ENCODE measurements at places on chromosomes 6 and 20.

GRCh38 chr6:34951731-34952130 lies 62.7 kb downstream of the ANKS1A start:
- DNase-seq = no peak

DNA sequence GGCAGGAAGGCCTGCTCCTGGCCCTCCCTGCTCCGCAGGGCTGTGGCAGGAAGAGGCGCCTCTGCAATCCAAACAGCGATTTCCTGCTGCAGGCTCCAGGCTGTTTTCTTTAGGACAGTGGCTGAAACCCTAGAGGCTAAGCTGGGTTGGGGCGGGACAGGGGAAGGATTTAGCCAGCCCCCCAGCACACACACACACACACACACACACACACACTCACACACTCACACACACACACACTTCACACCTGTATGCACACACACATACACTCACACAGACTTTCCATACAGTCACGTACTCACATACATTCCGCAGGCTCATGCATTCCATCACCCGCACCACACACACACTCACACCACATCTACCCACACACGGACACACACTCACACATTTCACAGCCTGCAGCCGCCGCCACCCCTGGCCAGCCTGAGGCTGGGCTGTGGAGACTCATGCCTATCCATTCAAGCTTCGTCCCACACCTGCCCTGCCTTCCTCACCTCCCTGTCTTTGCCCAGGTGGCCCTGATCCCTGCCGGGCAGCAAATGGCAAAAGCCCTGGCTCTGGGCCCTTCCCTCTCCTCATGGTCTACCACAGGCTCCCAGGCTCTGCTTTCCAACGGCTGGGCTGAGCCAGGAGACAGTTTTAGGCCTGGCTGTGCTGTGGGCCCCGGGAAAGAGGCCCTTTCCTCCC lies 17.9 kb downstream of the MDFI start:
- no peak for DNase-seq

DNA sequence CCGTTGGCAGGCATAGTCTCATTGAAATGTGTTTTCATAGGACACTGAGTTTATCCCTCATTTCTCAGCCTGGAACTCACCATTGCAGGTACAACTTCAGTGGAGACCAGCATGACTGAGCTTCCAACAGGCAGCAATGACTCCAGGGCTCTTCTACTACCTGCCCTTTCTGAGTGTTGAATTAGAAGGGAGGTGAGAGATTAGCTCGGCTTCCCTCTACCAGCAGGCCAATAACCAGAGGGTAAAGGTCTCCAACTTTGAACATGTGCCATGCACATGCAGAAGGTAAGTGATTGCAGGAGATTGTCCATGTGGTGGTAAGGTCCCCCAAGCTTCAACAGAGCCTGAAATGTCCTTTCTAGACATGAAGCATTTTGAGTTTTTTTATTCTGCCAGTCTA lies 233.8 kb upstream of the SUPT3H start:
- DNase-seq = no peak

GRCh38 chr20:19794941-19795340 lies 36.9 kb downstream of the RIN2 start:
- DNase-seq = no peak

GRCh38 chr6:79557673-79558467 lies 20.6 kb upstream of the LCA5 start:
- DNase-seq = no peak

- no peak for DNase-seq
Measured at GRCh38 chr20:3551681-3552434, 81.0 kb downstream of the ATRN start.

- DNase-seq = no peak
Measured at GRCh38 chr6:55668591-55668990, 89.6 kb upstream of the HMGCLL1 start.

DNA sequence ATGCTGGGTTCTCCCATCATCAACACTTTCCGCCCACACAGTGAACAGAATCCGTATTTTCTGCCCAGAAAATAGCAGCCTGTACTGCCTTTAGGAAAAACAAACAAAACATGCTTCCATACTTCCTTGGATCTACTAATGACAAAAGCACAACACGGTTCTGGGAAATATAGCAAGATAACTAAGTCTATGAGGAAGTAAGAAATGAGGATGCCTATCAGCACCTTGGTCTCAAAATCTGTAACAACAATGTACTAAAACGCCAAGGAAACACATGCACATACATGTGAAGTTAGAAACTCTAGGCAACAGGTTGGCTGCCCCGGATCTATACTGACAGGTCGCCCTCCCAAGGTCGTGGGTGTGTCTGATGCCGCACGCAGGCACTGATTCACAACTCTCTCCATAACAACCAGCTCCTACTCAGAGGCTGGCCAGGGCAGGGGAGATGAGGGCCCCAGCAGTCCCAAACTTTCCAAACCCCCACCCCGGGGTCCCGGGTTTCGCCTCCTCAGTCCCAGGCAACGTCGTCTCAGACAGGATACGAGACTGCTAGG lies 710 bp downstream of the BTBD9 start:
- peak; percentile 79 for DNase-seq

GRCh38 chr20:64242797-64243475 lies 12.6 kb upstream of the PCMTD2 start:
- DNase-seq = no peak

DNA sequence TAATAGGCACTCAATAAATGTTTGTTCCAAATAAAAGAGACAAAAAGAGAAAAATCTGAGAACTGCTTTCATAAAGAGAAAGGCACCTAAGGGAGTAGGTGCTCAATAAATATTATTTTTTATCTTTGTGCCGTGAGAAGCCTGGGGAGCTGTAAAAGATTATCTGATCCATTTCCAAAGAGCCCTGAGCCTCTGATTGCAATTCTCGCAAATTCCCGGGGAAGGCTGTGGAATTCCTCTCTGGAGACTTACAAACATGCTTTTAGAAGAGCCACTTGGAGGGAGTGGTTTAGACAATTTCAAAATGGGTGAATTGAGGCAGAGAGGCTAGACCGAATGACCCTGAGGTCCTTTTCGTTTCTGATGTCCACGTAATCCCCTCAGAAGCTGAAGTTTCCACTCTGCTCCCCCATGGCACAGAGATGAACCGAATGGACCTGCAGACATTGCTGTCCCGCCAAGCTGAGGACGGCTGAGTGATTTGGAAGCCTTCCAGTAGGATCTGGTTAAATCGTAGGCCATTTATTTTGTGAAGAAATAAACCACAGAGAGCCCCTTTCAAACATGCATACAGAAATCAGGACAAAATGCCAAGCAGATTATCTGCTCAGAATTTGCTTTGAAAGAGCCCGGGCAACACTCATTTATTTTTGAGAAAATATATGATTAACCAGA lies 77.8 kb downstream of the PKHD1 start:
- no peak for DNase-seq

GRCh38 chr6:15748341-15748740 lies 85.5 kb upstream of the DTNBP1 start:
- DNase-seq = no peak

All from natural killer cell (primary cell).